ENCODE measurements at places on chromosomes 5 and 9.

- no peak for DNase-seq
Observed at GRCh38 chr5:78589923-78590322, 58.6 kb downstream of the LHFPL2 start.

DNA sequence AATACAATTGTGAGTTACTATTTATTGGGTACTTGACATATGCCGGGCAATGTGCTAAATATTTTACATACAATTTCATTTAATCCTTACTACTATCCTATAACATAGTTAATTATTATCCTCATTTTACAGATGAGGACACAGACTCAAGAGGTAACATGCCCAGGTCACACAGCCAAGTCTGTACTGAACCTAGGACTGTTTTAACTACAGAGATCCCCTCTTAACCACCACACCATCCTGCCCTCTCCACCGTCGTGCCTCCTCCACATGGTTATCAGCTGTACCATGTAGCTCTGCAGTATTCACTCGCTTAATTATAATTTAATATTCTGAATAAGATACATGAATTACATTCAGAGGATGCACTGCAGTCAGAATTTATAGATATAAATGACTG, 5.3 kb downstream of the RAB14 start:
- DNase-seq: no peak

GRCh38 chr5:31757806-31758205, 118.9 kb downstream of the PDZD2 start:
- no peak for DNase-seq

GRCh38 chr5:50702615-50703366, 36.4 kb downstream of the PARP8 start:
- DNase-seq: no peak

- DNase-seq: no peak
Observed at GRCh38 chr5:73297430-73297829, 124.4 kb downstream of the TMEM174 start.

GRCh38 chr5:138351517-138351916, 968 bp upstream of the KDM3B start:
- no peak for DNase-seq

- DNase-seq: no peak
Observed at GRCh38 chr9:137369911-137370764, 52.8 kb downstream of the EXD3 start.

DNA sequence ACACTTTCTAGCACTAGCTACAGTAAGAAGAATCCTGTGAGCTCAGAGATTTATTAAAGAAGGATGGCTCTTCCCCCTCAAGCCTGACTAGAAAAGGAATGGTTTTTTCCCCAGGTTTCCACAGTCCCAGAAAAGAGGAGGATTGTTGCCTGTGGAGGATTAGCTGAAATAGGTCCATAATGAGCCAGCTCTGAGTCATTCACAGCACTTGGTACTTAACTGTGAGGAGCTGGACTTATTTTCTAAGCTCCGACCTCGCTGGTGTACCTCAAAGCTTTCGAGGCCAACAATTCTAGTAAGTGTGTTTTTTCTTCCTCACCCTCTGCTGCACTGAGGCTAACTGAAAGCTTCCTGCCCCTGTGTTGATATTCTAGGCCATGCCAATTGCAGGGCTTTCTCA, 222.5 kb upstream of the IL12B start:
- DNase-seq: no peak

GRCh38 chr5:83955916-83956315, 235.3 kb upstream of the HAPLN1 start:
- no peak for DNase-seq

DNA sequence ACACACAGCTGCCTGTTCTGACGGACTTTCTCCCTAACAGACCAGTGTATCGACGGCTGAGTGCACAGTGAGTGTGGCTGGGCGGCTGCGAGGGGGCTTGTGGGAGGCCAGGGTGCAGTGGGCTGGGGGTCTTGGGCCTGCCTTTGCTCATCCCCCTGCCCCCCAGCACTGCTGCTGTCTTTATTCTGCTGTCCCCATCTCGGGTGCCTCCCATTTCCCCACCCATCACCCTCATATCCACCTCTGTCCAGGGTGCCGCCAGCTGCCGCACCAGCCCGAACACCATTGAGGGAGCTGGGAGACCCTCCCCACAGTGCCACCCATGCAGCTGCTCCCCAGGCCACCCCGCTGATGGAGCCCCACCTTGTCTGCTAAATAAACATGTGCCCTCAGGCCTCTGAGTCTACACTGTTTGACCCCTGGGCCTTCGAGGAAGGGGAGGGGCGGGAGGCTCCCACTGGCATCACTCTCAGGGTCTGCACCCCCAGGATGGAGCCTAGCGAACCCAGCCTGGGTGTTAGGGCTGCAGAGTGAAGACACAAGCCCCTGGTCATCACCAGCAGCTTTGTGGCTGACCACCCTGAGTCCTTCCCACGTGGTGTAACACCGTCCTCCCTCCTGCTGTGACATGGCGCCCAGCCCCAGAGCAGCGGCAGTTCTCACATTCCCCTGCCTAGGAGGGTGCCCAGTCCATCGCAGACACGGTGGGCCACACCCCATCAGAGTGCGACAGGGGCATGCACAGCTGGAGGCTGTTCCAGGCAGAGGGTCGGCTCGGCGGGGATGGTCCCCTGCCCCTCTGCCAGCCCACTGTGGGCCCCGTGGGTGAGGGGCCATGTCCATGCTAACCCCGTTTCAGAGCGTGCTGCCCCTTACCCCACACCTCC, 4.0 kb downstream of the LCN2 start:
- no peak for DNase-seq

GRCh38 chr5:95858023-95858461, 35.5 kb upstream of the GLRX start:
- no peak for DNase-seq

DNA sequence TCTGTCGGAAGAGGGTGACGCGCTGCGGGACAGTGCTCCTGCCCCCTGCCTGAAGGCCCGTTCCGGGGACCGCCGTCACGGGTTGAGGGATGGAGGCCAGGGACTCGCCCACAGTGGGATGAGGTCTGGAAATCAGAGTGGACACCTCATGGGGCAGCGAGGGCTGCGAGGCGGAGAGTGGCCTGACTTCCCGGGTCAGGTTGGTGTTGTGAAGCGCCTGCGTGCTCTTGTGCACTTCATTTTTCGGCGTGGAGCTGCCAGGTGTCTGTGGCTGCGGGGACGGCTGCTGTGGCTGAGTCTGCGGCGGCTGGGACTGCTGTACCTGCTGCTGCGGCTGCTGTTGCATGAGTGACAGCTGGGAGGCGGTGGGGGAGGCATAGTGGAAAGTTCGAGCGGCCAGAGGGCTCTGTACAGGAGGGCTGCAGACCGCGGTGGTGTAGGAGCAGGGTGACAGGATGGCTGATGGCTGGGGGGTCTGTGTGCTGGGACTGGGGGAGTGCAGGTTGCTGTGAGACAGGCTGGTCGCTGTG, 434.1 kb downstream of the HCN1 start:
- DNase-seq: no peak

- DNase-seq: no peak
Observed at GRCh38 chr5:23012842-23013241, 159.7 kb upstream of the CDH12 start.

DNA sequence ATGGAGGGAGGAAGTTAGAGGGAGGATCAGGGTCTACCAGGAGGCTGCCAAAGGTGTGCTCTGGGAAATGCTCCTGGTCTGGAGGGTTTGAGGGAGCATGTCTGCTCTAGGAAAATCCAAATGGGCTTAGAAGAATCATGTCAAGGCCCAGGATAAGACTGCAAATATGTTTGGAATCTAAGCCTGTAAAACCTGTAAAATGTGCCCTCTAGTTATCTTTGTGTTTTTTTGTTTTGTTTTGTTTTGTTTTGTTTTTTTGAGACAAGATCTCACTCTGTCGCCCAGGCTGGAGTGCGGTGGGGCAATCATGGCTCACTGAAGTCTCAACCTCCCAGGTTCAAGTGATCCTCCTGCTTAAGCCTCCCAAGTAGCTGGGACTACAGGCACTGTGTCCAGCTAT, 135.4 kb downstream of the FGF1 start:
- no peak for DNase-seq

- DNase-seq: no peak
Observed at GRCh38 chr9:18500451-18500850, 26.5 kb downstream of the ADAMTSL1 start.

DNA sequence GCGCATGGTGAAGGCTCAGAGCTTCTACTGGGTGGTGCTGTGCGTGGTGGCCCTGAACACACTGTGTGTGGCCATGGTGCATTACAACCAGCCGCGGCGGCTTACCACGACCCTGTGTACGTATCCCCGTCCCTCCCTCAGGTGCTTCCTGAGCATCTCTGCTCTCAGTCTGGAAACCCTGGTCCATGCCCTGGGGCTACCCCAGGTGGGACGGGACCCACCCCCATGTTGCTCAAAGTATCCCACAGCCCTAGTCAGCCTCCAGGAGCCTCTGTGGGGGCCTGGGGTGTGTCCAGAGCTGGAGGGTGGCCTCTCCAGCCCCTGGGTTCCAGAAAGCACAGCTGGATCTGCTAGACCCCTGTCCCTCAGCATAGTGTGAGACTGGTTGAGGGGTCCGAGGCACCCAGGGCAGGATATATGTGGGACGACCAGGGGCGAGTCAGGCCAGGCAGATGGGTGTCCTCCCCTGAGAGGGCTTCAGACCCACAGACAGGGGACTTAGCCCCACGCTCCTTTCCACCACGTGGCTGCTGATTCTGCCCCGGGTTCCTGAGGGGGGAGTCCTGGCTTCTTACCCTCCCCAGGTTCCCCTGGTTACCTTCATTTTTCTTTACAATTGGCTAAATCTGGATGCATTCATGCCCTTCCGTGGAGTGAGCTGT, 94.0 kb downstream of the CACNA1B start:
- no peak for DNase-seq

GRCh38 chr5:21644032-21644431, 1209.1 kb downstream of the CDH12 start:
- no peak for DNase-seq

DNA sequence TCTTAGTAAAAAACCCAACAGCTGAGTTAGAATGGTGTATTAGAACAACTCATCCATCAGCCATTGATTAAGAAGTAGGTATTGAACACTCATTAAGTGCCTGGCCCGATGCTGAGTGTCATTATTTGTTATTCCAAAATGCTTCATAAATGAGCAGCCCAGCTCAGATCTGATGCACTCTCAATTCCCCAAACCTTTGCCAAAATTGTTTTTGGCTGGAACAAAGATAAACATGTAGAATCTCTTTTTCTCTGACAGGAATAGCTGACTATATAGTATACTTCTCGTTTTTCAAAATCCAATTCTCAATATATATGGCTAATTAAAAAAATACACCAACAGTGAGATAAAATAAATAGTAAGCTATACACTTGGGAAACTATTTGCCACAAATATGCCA, 20.0 kb upstream of the ANKRD55 start:
- DNase-seq: no peak

GRCh38 chr9:37407468-37407867, 15.0 kb upstream of the GRHPR start:
- DNase-seq: no peak

DNA sequence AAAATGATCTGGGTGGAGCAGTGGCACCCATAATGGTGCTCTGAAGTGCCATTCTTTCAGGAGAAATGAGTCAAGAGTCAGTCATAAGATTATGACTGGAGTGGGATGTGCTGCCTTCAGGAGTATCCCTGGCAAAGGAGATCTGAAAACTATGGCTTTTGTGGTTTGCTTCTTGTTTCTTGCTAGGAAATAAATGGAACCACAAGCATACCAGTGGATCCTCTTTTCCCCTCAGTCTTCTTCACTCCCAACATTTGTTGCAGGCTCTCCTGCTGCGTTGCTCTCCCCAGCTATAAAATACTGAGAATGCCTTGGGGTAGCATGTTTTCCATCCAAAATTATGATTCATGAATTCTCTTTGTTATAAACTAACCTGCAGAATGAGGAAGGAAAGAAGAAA, 199.1 kb downstream of the NNT start:
- no peak for DNase-seq

DNA sequence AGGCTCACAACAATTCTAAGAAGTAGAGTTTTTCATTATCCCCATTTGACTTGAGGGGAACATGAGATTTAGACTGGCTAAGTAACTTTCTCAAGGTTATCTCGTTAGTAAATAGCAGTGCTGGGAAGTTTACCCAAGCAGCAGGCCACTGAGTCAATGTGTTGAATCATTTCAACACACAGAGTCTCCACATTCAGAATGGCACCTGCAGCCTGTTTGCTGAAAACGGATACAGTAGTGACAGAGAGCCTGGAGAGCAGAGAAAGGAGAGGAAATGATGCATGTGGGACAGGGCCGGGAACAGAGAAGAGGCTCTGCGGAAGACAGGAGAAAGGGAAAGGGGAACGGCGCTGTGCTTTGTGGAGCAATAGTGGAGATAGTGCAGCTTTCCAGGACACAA, 33.5 kb upstream of the ZSWIM6 start:
- DNase-seq: no peak

DNA sequence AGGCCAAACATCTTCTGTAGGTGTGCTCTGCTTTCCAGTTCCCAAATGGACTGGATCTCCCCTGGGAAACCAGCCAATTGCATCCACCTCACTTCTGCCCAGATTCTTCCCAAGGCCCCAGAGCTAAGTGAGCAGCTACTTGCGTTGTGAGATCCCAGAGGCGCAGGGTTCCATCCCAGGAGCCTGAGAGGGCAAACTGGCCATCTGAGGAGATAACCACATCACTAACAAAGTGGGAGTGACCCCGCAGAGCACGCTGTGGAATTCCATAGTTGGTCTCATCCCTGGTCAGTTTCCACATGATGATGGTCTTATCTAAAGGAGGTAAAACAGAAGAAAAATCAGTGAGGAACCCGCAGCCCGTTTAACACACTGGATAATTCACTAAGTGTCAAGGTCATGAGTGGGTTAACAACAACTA, 1.7 kb downstream of the RACK1 start:
- DNase-seq: no peak

GRCh38 chr5:1723957-1724821, 75.4 kb downstream of the MRPL36 start:
- DNase-seq: no peak

GRCh38 chr9:124293718-124294506, 36.2 kb downstream of the NEK6 start:
- no peak for DNase-seq

- DNase-seq: no peak
Observed at GRCh38 chr5:146173597-146173996, 8.9 kb downstream of the LARS1 start.

- DNase-seq: no peak
Observed at GRCh38 chr9:93268551-93269314, 84.8 kb downstream of the WNK2 start.

DNA sequence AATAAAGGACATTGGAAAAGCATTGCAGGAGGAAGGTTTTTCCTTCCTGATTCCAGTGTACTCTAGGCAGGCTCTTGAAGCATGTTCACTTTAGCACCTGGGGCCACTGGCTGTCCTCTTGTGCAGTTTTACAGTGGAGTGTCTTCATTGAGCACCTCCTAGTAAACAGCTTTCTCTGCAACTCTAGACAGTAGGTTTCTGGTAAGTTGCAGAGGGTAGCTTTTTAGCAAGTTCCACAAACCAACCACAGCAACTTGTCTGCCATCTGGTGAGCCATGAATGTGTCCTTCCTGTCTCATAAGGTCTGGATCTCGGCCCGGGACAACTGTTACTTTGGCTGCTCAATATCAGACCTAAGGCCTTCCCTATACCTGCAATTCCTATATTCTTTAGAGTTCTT, 488.0 kb downstream of the MAN2A1 start:
- no peak for DNase-seq

Data from substantia nigra (tissue), 51 donors.